Omental fat pad (tissue), 4 donors: ENCODE measurements at places on chromosomes 7 and 10.

DNA sequence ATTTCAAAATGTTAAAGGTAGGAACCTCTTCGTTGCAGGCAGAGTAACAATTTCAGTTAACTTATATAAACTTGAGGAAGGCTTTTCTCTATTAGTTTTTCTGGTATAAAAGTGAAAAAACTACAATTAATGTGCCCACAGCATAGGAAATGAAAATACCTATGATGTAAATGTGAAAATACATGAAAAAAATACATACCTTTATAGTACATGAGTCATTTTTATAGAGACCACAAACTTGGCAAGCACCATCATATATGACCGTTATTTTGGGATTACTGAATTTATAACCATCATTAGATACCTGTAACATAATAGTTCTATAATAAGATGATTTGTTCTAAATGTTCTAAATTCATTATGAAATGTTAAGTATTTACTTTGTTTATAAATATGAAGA is 42.7 kb downstream of the VWDE start:
- DNase-seq: no peak

GRCh38 chr10:88063861-88064557 is 200.6 kb downstream of the PTEN start:
- no peak for DNase-seq

GRCh38 chr10:31590023-31590800 is 271.2 kb downstream of the ZEB1 start:
- DNase-seq: no peak

GRCh38 chr10:24848195-24848594 is 104.2 kb downstream of the PRTFDC1 start:
- DNase-seq: no peak

DNA sequence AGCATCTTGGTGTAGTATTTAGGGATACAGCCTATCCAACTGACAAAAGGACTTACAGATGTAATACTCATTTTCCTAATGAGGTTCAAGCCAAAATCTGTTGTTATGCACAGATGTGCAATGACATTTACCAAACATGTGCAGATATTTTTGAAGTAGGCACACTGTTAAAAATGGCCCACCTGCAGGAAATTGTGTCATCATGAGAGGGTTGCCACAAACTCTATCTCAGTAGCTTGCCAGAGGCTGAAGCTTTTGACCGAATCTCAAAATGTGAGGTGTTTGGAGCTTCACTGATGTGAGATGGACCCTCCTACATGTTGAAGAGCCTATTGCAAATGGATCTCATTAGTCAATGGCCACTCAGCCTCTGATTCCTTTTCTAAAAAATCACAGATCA is 89.7 kb upstream of the CSTF2T start:
- no peak for DNase-seq

GRCh38 chr7:142776206-142776844 is 5.6 kb downstream of the PRSS2 start:
- DNase-seq: no peak

DNA sequence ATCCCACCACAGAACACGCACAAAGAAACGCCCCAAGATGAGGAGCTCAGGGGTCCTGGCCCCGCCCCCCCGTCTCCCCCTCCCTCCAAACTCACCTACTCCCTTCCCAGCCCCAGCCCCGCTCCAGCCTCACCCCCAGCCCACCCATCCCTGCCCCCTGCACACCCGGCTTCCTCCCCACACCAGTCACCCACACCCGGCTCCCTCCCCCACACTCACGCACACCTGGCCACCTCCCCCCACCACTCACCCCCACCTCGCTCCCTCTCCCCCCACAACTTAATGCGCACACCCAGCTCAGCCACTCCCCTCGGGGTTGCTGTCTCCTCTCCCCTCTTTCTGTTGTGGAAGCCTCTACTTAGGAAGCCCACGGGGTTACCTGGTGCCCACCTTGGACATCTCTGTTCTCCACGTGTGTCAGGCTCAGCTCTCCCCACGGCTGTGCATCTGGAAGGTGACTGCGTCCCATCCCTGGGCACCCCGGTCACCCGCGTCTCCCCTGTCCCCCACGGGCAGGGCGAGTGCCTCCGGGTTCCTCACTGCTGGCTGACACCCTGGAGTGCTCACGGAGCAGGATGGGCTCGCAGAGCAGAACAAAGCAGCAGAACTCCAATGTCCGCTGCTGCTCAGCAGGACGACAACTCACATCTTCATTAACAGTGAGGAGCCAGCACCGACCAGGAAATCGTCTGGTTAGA is 166.8 kb downstream of the USP6NL start:
- no peak for DNase-seq

- DNase-seq: no peak
These were observed 9.9 kb upstream of the SPAG6 start for GRCh38 chr10:22335173-22335933.

DNA sequence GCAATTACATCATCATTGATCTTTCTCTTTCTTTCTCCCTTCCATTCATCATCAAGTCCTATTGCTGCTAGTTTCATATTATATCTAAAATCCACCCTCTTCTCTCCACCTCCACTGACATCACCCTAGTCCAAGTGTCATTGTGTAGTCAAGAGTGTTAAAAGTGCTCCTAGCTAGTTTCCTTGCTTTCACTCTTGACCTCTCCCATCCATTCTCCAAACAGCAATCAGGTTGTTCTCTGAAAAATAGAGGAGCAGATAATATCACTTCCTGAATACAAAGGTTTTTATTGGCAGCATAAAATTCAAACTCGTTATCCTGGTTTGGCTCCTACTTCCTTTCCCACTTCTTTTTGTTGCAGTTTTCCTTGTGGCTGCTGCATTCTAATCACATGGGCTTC is 61.6 kb upstream of the PHF14 start:
- DNase-seq: no peak

DNA sequence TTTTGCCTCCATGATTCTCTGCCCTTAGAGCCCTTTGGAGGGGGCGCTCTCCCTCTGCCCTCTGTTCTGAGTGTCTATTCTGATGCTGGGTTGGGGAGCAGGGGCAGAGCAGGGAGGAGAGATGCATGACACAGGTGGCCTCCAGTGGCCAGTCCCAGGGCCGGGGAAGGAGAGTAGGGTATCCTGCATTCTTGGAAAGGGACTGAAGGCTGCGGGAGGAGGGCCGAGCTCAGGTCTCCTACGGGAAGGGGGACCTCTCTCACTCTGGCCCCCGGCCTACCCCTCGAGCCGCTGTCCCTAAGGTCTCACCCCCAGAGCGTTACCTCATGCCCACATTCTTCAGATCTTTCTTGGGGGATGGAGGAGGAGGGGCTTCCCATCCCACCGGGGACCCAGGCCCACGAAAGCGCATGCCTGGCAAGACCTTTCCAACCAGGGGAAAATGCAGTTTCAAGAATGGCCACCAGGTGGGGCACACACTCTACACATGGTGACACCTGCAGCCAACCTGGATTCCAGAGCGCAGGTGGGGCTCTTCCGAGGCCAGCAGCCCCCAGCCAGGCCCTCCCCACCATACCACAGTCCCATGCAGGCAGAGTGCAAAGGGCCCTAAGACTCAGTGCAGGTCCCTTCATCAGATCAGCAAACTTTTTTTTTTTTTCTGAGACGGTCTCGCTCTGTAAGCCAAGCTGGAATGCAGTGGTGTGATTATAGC is 86.4 kb downstream of the MYL10 start:
- peak; percentile 98 for DNase-seq

GRCh38 chr10:9636216-9636615 is 1381.5 kb upstream of the CELF2 start:
- DNase-seq: no peak

- DNase-seq: peak; percentile 66
These were observed 137.3 kb downstream of the TCF7L2 start for GRCh38 chr10:113087165-113088029.

- no peak for DNase-seq
These were observed 745 bp downstream of the TCERG1L start for GRCh38 chr10:131310551-131311401.

GRCh38 chr7:2394566-2395082 is 8.8 kb upstream of the CHST12 start:
- DNase-seq: no peak

DNA sequence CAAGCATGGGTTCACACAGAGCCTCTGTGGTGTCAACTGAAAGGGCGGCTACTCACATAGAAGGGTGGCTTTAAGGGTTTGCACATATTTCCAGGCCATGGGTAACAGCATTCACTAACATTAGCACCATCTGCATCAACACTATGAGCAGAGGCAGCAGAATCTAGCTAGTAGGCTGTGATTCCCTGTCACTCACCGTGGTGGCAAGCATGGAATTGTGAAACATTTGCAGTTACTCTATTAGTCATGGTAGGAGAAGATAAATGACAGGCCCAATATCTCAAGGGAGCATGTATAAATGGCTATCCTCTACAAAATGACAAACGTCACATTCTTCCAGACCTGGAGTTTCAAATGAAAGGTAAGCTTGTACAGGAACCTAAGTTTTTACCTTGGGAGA is 32.2 kb upstream of the CUBN start:
- no peak for DNase-seq

GRCh38 chr7:26534649-26535482 is 243.2 kb downstream of the SNX10 start:
- no peak for DNase-seq

DNA sequence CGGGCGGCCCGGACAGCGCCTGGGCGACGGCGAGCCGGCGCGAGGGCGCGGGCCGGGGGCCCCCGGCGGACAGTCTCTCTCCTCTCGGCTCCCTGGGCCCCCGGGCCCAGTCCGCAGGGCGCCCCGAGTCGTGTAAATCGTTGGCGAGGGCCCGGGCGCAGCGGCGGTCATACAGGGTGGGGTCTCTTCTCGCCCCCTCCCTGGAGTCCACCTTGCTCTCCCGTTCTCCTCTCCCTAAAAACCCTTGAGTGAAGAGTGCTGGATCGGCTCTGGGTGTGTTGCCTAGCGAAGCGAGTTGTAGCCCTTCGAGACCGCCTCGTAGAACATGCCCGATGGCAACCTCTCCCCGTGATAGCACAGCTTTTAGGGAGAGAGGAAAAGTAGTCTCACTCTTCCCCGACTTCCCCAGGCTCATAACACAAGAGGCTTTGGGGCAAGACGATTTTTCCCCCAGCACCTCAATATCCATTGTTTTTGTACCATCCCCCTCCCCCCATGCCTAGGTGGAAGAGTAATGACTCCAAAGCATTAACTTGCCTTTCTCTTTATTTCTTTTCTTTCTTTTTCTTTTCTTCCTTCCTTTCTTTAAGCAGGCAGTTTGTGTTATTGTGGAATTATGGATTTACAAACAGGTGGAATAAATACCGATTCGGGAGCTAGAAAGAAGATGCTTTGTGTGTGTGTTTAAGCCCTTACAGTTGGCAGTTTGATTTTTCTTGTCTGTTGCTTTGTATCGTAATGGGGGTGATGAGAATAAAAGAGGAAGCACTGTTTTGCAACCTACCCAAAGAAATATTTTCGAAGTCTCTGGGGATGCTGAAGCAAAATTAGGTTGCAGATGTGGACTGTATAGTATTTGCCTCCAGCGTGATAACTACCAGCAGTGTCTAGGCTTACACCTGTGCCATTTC is 822 bp downstream of the SHOC2 start:
- no peak for DNase-seq

- no peak for DNase-seq
These were observed 31.7 kb downstream of the CHST12 start for GRCh38 chr7:2435146-2435545.

DNA sequence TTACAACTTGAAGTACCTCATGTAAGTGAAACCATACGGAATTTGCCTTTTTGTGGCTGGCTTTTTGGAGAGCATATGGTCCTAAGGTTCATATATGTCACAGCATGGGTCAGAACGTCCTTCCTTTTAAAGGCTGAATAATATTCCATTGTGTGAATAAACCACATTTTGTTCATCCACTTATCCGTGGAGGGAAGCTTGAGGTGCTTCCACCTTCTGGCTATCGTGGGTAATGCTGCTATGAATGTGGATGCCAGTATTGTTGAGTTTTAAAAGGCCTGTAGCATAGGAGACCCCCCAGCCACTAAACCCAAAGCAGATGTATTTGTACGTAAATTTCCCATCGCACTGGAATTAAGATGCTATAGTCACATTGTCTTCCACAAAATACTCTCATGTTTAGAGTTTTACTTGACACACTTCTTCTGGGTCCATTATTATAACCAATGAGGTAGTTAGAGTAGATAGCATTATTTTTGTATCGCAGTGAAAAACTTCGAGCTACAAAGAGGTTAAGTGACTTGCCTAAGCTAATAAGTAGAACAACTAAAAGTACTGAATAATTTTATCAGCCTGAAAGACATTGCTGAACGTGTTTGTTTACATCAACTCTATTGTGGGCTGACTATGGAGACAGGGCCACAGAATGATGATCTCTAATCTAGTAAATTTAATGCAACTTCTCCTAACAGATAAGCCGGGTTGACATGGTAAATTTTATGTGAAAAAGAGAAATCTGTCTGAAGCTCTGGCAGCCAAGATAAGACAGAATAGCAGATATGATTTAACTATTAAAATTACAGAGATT is 183.0 kb upstream of the CTBP2 start:
- DNase-seq: no peak

DNA sequence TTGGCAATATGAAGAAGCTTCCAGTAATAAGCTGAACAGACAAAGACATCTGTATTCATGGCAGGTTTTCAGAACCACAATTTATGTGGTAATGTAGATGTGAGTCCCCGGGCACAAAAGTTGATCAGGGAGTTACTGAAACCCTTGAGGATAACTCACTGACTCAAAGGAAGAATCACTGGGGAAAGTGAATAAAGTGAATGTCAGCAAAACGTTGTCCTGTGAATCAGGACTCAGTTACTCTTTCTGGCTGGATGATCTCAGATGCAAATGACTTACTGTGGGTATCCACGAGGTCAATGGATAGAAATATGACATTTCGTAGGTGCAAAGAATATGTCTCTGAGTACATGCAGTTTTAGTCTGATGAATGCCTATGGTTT is 172.8 kb upstream of the CTBP2 start:
- no peak for DNase-seq

DNA sequence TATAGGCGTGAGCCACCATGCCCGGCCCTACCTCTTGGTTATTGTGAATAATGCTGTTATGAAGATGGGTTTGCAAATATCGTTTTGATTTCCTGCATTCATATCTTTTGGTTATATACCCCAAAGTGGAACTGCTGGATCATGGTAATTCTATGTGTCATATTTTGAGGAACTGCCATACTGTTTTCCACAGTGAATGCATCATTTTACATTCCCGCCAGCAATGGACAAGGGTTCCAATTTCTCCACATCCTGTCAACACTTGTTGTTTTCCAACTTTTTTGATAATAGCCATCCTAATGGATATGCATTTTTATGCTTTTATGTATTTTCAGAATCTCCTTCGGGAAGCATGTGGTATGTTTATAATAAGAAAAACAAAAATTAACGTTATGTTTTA is 128.2 kb downstream of the KCNMA1 start:
- DNase-seq: no peak

DNA sequence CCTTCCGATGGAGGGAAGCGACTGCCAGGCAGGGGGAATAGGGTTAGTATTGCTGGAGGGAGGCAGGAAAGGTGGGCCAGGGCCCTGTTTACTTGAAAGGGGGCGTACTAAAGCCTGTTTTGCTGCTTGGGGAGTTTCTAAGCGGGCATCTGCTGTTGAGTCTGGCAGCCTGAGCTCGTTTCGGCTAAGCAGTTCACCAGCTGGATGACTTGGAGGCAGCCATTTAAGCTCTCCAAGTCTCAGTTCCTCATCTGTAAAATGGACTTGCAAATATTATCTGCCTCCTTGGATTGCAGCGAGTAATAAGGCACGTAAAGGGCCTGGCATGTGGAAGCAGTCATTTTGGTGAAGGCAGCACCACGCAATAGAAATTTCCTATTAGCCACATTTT is 44.0 kb downstream of the LDB3 start:
- DNase-seq: no peak
